T-cell (primary cell): ENCODE measurements at places on chromosomes 6 and 20.

DNA sequence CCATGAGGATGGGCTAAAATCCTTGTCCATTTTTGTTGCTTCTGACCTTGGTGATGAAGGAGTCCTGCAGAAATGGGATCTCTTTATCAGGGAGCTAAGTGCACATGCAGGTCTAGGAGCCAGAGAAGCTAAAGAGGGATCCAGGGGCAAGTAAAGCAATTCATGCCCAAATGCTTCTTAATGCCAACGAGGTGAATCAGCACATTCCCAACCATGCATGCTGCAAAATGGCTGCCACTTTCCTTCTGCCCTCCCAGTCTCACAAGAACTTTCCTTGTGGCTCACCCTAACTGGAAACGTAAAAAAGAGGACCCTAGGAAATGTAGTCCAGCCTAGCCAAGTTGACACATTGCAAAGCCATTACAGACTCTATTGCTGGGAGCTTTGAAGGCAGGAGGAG lies 298.4 kb downstream of the MAFB start:
- no peak for DNase-seq

- DNase-seq: no peak
Measured at GRCh38 chr6:20916086-20916485, 381.8 kb downstream of the CDKAL1 start.

GRCh38 chr20:64188682-64189529 lies 24.7 kb downstream of the MYT1 start:
- DNase-seq: no peak

GRCh38 chr20:17613328-17614175 lies 43.7 kb downstream of the DSTN start:
- DNase-seq: peak; percentile 39

DNA sequence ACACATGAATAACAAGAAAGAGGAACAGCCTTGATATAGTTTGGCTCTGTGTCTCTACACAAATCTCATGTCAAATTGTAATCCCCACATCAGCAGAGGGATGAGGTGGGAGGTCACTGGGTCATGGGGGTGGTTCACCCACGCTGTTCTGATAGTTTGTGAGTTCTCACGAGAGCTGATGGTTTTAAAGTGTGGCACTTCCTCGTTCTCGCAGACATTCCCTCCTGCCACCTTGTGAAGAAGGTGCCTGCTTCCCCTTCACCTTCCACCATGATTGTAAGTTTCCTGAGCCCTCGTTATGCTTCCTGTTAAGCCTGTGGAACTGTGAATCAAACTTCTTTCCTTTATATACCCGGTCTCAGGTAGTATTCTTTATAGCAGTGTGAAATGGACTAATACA lies 13.1 kb downstream of the SRPK1 start:
- no peak for DNase-seq

GRCh38 chr20:38125157-38126056 lies 39.7 kb downstream of the TGM2 start:
- no peak for DNase-seq

DNA sequence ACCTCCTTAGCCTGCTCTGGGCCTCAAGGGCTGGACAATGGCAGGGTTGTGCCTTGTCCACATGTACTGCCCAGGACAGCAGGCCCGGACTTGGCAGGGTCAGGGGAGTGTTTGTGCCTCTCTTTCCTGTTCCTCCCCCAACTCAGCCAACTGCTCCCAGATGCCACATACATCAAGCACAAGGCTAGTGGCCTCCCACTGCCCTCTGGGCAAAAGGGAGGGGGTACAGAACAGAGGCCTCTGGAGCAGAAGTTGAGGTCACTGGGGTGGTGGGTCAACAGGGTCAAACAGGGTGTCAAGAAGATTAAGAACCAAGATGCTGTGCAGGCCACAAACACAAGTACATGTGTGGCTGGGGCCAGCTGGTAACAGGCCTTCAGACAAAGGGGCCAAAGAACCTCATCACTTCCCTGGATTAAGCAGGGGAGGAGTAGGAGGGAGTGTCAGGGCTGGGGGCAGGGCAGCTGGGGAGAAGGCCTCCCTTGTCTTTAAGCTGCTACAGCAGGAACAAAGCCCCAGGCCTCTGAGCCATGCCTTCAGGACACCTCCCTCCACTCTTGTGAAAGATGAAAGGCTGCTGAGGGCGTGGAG lies 36.0 kb downstream of the KCNK5 start:
- DNase-seq: no peak

- DNase-seq: no peak
Measured at GRCh38 chr6:52975580-52975979, 19.5 kb downstream of the GSTA4 start.

DNA sequence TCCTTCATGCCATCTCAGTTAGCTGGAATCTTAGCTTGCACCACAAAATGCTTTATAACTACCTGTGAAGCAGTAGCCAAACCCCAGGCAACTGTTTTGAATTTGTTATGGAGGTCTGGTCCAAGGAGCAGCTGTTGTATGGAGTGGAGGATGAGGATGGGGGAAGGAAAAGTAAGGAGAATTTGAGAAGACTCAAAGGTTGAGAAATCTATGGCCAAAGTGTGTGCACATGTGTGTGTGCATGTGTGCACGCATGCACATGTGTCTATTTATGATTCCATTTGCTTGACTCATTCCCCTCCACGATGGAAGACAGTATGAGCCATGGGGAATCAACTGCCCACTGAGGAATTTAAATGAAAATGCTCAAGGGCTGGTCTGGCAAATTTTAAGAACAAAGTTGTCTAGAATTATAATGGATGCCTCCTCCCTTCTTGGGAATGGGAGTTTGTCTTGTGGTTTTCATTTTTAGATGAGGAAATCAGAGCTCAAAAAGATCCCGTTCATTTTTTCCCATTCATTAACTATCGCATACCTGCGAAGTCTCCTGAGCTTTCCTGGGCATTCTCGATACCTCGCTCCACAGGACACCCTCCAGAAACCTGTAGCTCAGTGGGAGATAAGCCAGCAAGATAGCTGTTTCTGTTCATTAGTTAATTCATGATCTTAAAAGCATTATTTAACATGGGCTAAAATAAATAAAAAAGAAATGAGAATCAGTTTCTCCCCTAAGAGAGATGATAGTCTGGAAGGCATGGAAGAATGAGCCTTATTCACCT lies 152.3 kb upstream of the NEDD9 start:
- DNase-seq: no peak

DNA sequence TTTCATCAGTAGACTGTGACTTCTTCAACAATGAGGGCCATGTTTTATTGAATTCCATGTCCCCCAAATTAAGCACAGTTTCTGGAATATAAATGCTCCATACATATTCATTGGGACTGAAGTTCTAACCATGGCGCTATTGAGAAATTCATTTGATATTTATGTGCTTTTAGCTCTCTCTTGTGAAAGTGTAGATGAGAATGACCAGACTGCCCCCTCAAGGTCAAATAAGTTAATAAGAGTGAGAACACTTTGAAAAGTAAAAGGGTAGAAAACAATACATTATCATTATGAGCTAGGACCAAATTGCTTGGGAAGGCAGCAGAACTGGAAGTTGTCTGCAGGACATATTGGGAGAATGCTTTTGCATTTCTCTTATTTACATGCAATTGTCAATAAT lies 597.9 kb downstream of the EPM2A start:
- no peak for DNase-seq

- DNase-seq: peak; percentile 14
Measured at GRCh38 chr20:43916073-43916880, 1.6 kb downstream of the TOX2 start.

DNA sequence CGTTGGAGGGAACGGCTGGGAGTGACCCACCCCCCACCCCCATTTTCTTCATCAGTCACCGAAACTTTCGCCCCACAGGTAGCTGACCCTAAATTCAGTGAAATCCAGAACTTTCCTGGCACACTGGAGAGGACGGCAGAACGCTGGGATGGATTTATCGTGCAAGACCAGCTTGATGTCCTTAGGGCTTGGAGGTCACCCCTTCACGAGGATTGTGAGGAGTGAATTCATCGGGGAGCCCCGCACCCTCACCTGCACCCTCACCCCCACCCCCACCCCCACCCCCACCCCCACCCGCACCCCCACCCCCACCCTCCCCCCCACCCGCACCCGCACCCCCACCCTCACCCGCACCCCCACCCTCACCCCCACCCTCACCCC lies 13.3 kb upstream of the TCFL5 start:
- DNase-seq: no peak

DNA sequence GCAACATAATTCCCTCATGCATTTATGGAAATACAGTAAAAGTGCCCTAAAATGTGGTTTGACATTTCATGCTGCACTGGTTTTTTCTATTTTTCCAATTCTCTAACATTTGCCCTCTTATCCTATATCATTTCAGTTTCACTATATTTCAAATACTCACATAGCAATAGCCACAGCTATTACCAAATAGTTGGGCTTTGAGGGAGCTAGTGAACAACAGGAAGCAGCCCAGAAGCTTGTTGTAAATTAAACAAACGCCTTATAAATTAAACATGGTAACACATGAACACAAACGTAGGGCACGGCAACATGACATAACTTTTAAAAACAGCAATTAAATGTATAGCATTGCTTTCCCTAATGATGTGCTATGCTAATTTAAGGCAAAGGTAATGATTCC lies 469.0 kb downstream of the CDC5L start:
- DNase-seq: no peak

DNA sequence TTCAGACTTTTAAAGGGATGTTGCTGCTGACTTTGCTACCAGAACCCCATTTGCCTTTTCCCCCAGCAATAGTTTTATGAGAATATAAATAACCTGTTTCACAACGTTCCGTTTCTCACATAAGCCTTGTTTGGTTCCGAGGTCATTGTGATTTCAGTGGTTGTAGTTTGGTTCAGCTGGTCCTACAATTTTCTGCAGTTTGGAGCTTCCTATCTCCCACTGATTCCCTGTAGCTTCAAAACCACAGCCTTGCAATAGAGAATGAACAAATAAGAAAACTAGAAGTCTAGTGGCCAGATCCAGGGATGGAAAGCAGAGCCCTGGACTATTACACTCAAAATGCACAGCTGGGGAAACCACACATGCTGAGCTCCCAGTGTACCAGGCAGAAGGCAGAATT lies 24.1 kb upstream of the SH3BGRL2 start:
- DNase-seq: no peak

- DNase-seq: no peak
Measured at GRCh38 chr6:113997116-113997515, 26.2 kb upstream of the HDAC2 start.

GRCh38 chr20:19922716-19923115 lies 94.4 kb upstream of the NAA20 start:
- no peak for DNase-seq

DNA sequence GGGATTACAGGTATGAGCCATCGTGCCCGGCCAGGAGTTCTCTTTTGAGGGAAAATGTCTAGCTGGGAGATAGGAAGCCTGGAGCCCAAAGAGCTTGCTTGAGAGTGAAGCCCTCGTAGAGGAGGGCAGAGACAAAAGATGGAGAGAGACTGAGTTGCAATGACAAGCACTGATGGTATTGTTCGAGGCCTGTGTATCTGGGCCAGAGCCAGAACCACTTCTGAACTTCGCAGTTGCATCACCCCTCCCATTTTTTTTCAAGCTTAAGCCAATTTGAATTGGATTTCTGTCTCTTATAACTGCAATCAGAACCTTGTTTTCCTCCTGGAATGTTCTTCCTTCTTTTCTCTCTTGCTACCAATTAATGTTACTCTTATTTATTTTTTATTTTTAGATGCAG lies 83.1 kb downstream of the KCNB1 start:
- no peak for DNase-seq

DNA sequence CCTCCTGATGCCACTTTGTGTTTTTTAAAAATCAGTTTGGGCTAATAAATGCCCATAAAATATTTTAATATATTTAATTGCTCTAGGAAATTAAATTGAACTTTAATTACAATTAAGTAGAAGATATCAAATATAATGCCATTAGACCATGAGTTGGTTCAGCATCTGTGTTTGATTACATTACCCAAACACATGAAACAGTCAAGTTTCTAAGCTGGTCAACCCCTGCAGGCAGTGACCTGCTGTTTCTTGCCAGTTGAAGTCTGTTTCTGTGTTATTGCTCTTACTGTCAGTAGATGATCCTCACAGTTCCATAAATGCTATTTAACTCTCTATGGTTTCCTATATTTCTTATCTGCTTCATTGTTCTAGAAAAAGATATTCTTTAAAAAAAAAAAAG lies 9.7 kb upstream of the TENT5A start:
- no peak for DNase-seq

DNA sequence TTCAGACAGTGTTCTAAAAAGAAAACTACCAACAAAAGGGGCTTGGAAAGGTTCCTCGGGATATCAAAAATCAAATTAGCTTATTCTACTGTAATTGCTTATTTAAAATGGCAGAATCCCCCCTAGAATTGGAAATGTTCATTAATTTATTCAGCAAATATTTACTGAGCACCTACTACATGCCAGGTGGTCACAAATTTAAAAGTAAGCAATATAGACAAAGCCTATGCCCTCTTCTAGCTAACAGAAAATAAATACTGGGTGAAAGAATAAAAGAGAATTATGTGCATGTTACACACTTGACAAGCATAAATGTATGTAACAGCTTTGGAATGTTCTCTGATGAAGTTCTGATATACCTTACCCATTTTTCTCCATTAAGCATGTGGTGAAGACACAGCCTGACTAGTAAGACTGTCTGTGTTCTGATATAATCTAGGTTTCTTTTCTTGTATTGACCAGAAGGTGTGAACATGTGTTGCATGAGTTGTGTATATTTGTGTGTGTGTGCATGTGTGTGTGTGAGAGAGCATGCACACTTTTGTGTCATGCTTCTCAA lies 606.7 kb upstream of the CITED2 start:
- DNase-seq: no peak

- DNase-seq: peak; percentile 8
Measured at GRCh38 chr6:95578106-95578410, 723 bp downstream of the MANEA start.

DNA sequence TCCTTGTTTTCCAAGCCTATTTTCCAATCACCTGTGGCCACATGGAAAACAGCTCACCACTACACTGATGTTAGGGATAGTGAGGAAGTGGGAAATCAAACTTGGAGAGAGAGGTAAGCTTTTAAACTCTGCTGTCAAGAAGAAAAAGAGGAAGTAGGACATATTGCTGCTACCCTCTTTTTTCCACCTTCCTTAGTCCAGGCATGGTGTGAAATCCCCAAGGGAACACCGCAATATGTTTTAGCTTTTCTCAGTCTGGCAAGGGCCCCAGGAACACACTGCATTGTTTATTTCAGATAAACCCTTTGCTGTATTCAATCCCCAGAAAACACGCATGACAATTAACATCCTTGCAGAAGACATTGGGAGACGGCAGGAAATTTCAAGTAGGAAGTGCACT lies 61.3 kb downstream of the HS3ST5 start:
- DNase-seq: no peak

DNA sequence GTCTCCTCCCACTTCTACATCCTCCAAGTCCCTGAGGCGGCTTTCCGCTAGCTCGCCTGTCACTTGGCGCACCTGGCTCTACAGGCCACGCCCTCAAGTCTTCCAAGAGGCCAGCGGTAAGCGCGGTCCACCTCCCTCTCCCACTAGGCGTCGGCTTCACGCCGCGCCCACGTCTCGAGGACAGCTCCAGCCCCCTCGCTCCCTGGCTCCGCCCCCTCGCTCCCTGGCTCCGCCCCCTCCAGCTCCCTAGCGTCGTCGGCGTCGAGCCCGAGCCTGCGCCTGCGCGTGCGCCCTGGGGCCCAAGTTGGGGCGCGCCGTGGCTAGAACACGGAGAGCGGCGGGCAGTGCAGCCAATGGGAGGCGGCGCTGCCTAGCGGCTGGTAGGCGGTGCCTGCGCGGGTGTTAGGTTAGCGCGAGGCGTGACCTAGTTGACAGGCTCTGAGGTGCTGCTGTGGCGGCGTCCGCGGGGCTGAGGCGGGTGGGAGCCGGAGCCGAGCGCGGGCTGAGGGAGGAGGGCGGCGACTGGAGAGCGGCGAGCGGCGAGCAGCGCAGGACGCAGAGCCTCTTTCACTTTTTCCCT lies at the start of gene MACROD2:
Gene MACROD2 (plus strand): TSS at position 431 of the 580 bp plus-strand sequence.
- no peak for DNase-seq
